ENCODE measurements at places on chromosomes 2 and 18.

GRCh38 chr2:46098621-46099062 lies 198.6 kb upstream of the EPAS1 start:
- peak; percentile 86 for DNase-seq

GRCh38 chr2:229416116-229416694 lies 145.1 kb upstream of the PID1 start:
- no peak for DNase-seq

GRCh38 chr2:95277246-95277906 lies 3.1 kb downstream of the PROM2 start:
- DNase-seq: peak; percentile 62

DNA sequence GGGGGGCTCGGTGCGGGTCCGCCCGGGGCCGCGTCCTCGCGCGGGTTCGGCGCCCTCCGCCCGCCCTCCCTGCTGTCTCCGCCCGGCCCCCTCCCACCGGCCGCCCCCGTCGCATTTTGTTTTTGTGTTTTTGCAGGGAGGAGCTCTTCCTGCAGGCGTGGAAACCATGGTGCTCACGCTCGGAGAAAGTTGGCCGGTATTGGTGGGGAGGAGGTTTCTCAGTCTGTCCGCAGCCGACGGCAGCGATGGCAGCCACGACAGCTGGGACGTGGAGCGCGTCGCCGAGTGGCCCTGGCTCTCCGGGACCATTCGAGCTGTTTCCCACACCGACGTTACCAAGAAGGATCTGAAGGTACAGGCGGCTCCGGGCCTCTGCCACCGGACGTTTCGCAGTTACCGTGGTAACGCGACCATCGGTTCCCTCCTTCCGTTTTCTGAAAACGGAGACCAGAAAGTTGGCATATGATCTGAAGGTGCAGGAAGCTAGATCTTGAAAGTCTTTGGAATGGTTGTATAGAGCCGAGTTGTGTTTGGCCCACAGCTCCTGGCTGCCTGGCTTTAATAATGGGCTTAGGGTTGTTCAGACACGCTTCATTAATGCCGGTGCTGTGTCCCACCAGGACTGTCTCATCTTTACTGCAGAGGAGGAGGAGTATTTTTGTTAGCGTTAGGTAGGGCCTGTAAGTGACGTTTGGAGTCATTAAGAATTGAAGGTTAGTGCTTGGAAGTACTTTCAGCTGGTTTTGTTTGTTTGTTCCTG lies 891 bp downstream of the KDM3A start:
- peak; percentile 46 for DNase-seq

DNA sequence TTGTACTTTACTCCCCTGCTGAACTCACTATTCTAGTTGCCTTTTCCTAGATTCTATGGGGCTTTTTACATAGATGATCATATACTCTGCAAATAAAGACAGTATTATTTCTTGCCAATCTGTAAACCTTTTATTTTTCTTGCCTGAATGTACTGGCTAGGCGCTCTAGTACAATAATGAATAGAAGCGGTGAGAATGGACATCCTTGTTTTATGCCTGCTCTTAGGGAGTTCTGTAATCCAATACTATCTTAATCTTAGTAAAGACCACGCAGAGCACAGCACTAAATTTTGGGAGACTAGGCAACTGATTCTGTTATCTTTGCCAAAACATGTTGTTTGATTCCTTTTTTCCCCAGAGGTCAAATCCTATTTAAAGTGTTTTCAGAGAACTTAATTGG lies 7.0 kb downstream of the KRCC1 start:
- DNase-seq: no peak

DNA sequence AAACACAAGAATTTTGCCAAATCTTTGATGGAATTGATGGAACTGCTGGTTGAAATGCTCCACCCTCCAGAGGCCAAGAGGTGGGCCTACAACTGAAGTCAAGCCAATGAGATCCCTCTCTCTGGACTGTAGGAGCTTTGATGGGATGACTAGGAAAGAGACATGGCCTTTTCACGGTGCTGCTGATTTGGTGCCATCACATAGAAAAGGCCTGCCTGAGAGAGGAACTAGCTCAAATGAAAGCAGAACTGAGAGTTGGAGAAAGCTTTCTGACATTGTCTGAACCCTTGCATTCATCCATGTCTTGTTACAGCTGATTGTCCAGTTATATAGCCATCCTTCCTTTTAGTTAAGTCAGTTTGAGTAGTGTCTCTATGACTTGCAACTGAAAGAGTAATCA lies 283.8 kb upstream of the LYPD1 start:
- no peak for DNase-seq

- DNase-seq: peak; percentile 37
These were observed 136.8 kb downstream of the NEDD4L start for GRCh38 chr18:58180738-58181353.

DNA sequence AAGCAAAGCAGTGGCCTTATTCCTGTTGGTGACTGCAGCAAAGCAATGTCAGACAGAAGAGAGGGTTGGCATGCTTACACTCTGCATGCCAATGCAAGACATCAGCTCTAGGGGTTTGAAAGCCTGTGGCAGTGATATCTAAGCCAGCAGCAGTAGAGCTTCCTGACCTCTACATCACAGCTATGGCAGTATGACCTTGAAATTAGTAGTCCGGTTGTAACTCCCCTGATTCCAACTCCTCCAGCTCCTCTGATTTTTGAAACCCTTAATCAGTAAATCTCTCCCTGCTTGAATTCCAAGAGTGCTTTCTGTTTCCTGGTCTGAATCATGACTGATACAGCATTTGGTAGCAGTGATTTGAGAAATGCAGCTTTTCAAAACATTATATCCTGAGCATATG lies 60.0 kb upstream of the LRP1B start:
- DNase-seq: peak; percentile 8

DNA sequence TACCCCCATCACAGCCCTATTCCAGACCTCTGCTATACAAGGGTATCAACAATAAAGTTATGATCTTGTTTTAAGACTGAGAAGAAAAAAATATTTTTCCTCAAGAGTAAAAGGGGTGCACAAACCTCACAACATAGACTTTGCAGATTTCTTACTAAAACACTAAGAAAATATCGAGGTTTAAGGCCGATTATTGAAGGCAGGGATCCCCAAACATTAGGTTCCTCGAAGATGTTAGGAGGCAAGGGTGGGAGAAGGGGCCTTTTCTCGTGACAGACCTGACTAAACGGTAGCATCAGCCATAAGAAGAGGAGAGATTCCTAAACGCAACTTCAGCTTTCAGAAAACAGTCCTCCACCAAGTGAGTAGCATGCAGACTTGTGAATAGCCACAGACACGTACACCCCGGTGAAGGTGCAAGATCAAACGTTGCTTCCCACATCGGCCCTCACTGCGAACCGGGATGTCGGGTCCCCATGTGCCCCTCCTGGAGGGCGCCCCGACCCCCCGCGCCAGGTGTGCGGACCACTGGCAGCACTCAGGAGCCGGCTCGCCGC lies 678 bp downstream of the PIAS2 start:
- DNase-seq: peak; percentile 35

GRCh38 chr18:76363436-76364120 lies 131.5 kb downstream of the ZNF516 start:
- no peak for DNase-seq

DNA sequence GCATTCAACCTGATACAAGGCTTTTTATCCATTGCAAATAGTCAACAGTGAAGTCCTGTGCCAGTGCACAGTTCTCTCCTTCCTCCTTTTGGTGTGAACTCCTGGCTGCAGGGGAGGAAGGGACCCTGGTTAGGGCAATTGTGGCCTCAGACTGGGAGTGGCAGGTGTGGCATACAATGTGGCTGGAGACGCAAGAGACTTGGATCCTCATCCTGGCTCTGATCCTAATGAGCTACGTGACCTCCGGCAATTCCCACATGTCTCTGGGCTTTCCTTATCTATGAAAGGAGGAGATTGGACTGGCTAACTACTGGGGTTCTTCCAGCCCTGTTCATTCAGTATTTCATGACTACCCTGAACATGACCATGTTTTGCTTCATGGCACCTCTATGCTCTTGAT lies 10.5 kb upstream of the IL1A start:
- no peak for DNase-seq

DNA sequence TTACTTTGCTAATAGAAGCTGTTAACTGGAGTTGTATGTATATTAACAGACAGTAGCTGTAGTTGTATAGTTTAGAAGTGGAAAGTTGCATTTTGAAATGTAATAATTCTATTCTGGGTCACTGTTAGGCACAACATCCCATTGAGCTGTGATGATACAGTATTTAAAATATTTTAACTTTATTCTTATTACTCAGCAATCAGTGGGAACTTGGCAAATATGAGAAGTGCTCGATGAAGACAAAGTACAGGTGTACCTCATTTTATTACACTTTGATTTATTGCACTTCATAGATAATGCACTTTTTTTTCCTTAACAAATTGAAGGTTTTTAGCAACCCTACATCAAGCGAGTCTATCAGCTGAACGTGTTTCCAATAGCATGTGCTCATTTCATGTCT lies 8.6 kb downstream of the DNAJC10 start:
- DNase-seq: no peak

GRCh38 chr2:54396798-54397197 lies 59.3 kb upstream of the SPTBN1 start:
- DNase-seq: no peak

DNA sequence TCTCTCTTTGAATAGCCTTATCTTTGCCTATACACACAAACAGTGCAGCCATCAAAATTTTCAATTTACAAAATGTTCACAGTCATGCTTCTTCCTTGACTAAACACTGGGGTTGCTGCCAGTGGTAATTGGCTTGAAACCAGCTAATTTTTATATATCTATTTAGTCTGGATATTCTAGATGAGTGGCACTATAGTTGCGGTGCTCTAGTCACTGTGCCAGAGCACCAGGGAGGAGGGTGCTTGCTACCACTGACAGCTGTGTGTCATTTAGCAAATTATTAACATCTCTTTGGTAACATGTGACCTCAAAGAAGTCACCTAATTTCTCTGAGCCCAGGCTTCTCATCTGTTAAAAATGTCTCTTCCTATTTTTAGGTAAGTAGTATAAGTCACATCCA lies 130.4 kb downstream of the MEIS1 start:
- DNase-seq: no peak

GRCh38 chr2:37376421-37377186 lies 32.2 kb downstream of the QPCT start:
- peak; percentile 88 for DNase-seq

- DNase-seq: no peak
These were observed 10.7 kb downstream of the ERCC3 start for GRCh38 chr2:127283275-127283674.

- DNase-seq: no peak
These were observed 12.0 kb upstream of the CHRNA1 start for GRCh38 chr2:174776223-174776622.

DNA sequence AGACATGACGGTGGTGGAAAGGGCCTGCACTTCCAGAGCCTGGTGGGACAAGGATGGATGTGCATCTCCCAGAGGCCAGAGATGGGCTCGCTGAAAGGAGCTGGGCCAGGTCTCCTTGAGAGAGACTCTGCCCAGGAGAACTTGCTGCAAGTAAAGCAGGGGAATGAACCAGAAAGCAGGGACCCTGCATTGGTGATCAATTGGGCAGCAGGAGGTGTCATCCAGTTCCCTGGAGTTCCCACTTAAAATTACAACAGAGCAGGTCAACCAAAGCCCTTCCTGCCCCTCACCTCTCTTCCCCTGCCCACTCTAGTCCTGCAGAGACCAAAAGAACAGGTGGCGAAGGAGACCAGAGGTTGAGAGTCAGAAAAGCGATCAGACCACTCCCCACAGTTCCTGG lies 69.7 kb upstream of the CAB39 start:
- no peak for DNase-seq

Measured in mammary epithelial cell (primary cell).